ENCODE measurements at places on chromosomes 12 and 14. TPM values are rescaled to one million over a fixed set of nuclear protein-coding genes. Genes with fewer than 3 reads are reported as not detected.

The GAS2L3 gene
- 1.6 TPM for polyA plus RNA-seq

DNA sequence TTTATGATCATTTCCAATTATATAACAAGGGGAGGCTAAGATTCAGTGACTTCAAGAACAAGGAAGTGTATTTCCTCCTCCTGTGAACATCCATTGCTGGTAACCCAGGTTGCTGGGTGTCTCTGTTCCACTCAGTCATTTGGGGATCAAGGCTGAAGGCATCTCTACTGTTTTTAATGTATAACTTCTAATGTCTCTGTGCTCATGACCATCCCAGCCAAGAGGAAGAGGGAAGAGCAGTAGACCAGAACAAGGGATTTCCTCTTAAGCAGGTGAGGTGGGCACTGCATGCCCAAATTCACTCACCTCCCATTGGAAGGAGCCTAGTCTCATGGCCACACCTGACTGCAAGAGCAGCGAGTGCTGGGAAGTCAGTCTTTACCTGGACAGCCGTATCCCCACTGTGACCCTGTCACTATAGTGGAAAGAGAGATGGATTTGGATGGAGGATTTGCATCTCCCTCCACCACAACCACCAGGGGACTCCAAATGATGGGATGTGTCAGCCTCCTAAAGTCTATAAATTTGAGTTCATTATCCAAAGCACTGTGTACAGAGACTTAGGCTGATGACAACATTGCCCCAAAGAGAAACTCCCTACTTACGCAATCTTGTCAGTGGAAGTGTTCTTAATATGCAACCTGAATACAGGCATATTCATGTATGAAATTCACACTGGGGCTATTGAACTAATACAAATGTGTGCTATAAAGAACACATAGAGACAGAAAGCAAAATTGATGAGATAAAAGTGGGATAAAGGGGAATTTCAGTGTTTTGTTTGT is 368.7 kb downstream of the TMEM132D start:
- no peaks in the 10 kb centered on the region for H3K36me3 ChIP-seq
- no peak overlapping the region for H3K4me3 ChIP-seq
- no peaks in the 10 kb centered on the region for H3K27me3 ChIP-seq
- no peak overlapping the region for H3K27ac ChIP-seq
- H3K4me1 ChIP-seq = no peaks in the 10 kb centered on the region

DNA sequence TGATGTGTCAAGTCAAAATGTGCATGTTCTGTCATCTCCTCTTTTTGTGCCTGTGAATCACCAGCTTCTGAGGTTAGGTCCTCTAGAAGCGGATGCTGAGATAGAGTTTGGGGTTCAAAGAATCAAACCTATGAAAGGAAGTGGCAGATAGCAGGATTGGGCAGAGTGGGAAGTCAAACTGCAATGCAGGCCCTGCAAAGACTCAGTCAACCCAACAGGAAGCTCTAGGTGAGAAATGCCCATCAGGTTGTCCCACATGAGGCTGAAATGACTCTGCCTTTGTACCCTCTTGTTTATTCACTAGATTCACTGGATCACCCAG is 4.5 kb upstream of the MIA2 start:
- H3K27ac ChIP-seq = no peak overlapping the region
- H3K4me1 ChIP-seq = no peaks in the 10 kb centered on the region
- H3K27me3 ChIP-seq = no peaks in the 10 kb centered on the region
- no peak overlapping the region for H3K4me3 ChIP-seq
- H3K36me3 ChIP-seq = no peaks in the 10 kb centered on the region

The CCDC198 gene
- not detected for polyA plus RNA-seq

- no peaks in the 10 kb centered on the region for H3K36me3 ChIP-seq
- DNase-seq = no peak
- H3K27me3 ChIP-seq = no peaks in the 10 kb centered on the region
Measured at GRCh38 chr14:33165144-33165925, 226.7 kb downstream of the NPAS3 start.

The RNU4-1 gene
- not detected for polyA plus RNA-seq

- H3K4me3 ChIP-seq = no peak overlapping the region
- no peaks in the 10 kb centered on the region for H3K27me3 ChIP-seq
- DNase-seq = no peak
- no peak overlapping the region for H3K27ac ChIP-seq
- no peaks in the 10 kb centered on the region for H3K4me1 ChIP-seq
Measured at GRCh38 chr12:40959041-40959440, 229.1 kb upstream of the PDZRN4 start.

The CFAP54 gene
- 0.87 TPM for polyA plus RNA-seq

DNA sequence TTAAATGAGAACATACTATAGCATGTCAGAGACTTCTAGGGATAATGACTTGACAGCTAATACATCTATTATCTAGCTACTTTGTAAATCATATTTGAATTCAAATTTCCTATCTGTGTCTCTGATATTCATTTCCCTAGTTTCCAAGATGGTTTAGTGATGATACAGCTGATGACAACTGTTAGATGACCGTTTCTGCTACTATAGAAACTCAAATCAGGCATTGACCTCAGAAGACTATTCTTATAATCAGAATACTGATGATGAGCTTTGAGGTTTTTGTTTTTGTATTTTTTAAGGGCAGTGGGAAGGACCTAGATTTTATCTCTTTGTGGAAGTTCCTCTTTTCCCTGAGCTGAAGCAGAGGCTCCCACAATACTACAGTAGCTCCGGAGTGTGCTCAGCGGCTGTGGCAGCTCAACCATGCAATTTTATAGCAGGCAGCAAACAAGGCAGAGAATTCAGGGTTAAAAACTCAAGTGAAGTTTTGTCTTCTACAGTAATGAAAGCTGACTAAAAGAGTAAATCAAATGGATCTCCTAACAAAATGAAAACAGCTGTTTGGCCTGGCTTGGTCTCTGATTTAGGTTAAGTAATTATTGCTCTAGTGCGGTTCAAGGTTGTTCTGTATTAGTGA is 145.1 kb downstream of the SLC25A21 start:
- H3K4me1 ChIP-seq = no peaks in the 10 kb centered on the region
- no peak overlapping the region for H3K27ac ChIP-seq
- no peak for DNase-seq

GRCh38 chr12:52436000-52436827 is 2.0 kb upstream of the KRT75 start:
- peaks cover 12% of the 10 kb centered on the region for H3K4me1 ChIP-seq
- DNase-seq = no peak
- no peak overlapping the region for H3K27ac ChIP-seq
- no peaks in the 10 kb centered on the region for H3K36me3 ChIP-seq

Measured in SK-N-SH (cell line).